ENCODE measurements at places on chromosomes 5 and 9.

GRCh38 chr9:90979138-90979551 lies 177.5 kb downstream of the SYK start:
- DNase-seq, result no peak

GRCh38 chr5:168244838-168245559 lies 46.4 kb upstream of the WWC1 start:
- no peak for DNase-seq

DNA sequence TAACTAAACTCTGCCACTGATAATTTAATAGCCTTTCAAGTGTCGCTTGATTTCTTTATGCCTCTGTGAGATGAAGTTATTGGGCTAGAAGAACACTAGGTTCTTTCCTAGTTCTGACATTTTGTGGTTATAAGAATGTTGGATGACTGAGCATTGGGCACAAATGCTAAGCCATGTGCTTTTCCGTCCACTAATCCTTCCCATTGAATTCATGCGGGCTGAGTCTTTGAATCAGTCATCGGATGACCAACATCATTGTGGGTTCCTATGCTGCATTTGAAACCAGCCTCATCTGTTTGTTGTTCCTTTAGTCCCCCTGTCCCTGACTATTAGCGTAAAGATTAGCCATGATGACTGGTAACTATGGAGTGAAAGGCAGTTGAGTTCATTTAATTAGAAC lies 58.5 kb downstream of the ALDH1A1 start:
- DNase-seq, result no peak

GRCh38 chr5:82881571-82882174 lies 195.5 kb downstream of the TMEM167A start:
- DNase-seq, result no peak

DNA sequence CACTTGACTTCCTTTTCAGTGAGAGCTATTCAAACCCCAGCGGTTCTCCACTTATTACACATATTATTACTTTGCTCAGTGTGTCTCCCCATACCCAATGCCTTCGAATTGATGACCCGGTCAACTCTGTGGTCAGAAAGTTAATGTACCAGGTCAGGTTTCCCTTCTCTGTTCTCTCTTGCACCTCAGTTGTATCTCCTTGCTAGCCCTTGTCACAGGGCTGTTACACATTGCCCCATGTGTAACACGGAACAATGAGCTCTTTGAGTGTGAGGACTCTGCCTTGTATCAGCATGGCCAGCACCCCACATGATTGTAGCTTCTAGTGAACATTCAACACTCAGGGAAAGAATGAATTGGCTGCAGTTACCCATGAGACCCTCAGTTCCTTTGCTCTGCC lies 73.6 kb downstream of the DOCK2 start:
- DNase-seq, result no peak

- DNase-seq, result no peak
These were observed 5.9 kb downstream of the LPCAT1 start for GRCh38 chr5:1517838-1518237.

- DNase-seq, result no peak
These were observed 762.3 kb downstream of the PRELID2 start for GRCh38 chr5:145072889-145073288.

DNA sequence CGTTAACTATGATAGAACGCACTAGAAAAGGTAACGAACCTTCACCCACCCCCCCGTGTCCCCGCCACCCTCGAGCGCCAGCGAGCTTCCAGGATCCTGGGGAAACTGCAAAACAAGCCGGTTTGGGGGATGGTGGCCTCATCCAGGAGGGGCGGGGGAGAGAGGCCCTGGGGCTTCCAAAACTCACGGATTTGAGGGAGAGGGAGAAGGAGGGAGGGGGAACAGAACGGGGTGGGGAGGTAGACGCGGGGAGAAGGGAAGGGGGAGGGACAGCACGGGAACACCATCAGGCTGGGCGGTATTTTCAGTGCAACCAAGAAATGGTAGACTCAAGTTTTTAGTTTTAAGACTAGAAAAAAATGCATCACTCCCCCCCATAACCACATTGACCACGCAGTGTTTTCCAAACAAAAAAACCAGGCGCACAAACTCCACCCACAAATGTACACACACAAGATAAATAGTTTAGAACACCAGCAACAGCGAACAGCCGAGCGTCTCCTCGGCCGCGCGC lies 1.4 kb downstream of the NRARP start:
- DNase-seq, result peak; percentile 84

DNA sequence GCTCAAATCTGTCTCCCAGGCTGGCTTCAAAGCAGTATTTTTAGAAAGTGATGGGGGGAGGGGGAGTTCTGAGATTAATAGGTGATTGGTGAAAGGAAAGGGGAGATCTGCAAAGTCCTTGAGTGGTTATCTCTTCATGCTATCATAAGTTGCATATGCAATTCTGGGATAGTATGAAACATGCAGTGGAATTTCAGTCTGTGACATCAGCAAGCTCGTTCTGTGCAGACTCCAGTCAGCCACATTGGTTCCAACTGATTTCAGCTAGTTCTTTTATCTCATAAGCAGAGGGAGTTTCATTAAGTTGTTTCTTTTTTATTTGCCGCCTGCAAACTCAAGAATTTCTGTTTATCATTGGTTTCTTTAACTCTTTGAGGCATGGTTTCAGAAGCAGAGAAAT lies 180.5 kb upstream of the SH3GL2 start:
- DNase-seq, result no peak

DNA sequence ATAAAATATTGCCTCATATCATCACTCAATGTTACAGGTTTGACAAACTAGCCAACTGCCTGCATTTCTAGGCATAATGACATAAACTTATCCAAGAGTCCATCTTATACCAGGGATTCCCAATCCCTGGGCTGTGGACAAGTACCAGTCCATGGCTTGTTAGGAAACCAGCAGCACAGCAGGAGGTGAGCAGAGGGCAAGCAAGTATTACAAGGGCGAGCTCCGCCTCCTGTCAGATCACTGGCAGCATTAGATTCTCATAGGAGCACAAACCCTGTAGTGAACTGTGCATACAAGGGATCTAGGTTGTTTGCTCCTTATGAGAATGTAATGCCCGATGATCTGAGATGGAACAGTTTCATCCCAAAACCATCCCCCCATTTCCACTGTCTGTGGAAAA lies 144.9 kb downstream of the PRKACG start:
- no peak for DNase-seq

DNA sequence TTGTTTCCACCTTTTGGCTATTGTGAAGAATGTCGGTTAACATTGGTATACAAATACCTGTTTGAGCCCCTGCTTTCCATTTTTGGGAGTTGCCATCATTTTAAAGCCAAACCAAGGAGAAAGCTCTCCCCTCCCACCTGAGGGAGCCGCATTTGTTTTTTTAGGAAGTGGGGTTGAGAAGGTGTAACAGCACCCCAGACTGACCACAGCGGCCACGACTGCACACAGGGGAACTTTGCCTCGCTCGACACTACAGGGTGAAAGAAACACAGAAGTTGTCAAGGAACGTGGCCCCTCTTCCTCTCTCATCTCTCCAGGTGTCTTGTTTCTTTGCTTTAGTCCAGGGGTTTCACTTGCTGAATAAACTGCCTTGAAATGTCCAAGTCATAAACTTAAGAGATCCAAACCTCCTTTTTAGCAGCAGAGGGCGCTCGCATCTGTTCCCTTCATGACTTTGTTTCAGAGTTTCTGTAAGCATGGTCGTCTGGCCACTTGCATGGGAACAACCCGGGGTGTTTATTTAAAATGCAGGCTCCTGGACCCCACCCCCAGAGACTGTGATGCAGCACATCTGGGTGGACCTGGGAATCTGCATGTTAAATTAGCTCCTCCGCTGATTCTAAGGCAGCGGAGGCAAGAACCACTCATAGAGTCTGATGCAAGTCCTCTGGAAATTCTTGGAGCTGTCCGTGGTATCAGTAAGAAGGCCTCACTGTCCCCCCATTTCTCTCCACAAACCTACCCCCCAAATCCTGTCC lies 2.1 kb upstream of the TTLL11 start:
- peak; percentile 33 for DNase-seq

DNA sequence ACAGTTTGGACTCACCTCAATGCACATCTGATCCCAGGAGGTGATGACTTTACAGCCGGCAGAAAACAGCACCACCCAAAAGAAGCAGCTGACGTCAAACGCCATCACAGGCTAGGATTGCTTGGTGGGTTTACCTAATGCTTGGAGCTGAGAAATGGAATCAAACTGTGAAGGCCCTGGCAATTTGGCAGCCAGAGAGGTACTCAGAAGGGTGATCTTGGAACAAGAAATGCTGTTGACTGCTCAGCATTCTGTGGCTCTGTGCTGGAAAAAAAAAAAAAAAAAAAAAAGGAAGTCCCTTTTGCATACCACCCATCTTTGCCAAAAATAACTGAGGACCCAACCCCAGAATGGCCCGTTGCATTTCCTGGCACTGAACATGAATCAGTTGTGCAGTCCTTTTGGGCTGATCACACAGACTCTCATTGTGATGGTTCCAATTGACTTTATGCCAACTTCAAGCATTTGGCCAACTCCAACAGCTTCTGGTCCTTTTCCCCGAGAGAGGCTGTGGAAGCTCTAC lies at the start of gene CD180:
CD180 (minus strand) TSS at position 263 of the 523 bp plus-strand sequence; CDS start at position 105, 158 bp downstream.
- DNase-seq, result no peak

DNA sequence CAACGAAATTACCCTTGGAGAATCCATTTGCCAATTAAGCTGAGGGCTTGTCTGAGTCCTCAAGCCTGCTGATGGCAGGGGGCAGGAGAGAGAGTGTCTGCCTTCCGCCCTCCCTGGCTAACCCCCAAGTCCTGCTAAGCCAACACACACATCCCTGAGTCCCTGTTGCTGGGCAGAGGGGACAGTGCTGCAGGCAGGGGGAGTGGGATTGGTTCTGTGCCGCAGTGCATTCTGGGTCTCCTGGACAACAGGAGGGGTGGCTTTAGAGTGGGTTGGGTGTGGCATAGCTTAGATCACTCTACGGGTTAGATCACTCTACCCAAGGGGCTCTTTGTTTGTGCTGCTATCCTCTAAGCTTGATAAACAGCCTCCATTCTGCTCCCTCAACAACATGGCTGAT lies 427.7 kb downstream of the CDK5RAP2 start:
- no peak for DNase-seq

DNA sequence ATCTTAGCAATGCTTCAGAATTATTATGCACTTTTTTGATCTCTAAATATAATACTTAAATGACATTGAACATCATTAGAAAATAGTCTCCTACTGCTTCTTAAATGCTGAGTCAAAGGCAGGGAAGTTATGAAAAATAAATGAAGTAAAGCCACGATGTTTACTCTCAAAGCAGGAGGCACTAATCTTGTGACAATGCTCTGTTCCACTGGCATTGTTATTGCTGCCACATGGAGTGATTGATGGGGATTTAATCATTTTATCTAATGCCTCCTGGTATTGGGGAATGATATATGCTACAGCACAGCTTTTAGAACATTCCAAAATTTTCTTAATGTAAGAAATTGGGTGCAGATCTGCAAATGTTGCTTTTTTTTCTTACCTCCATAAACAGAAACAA lies 1655.4 kb upstream of the NUDT12 start:
- DNase-seq, result no peak

GRCh38 chr9:36040271-36040925 lies 3.7 kb downstream of the RECK start:
- no peak for DNase-seq

- no peak for DNase-seq
These were observed 166.6 kb upstream of the HCN1 start for GRCh38 chr5:45862763-45863162.

DNA sequence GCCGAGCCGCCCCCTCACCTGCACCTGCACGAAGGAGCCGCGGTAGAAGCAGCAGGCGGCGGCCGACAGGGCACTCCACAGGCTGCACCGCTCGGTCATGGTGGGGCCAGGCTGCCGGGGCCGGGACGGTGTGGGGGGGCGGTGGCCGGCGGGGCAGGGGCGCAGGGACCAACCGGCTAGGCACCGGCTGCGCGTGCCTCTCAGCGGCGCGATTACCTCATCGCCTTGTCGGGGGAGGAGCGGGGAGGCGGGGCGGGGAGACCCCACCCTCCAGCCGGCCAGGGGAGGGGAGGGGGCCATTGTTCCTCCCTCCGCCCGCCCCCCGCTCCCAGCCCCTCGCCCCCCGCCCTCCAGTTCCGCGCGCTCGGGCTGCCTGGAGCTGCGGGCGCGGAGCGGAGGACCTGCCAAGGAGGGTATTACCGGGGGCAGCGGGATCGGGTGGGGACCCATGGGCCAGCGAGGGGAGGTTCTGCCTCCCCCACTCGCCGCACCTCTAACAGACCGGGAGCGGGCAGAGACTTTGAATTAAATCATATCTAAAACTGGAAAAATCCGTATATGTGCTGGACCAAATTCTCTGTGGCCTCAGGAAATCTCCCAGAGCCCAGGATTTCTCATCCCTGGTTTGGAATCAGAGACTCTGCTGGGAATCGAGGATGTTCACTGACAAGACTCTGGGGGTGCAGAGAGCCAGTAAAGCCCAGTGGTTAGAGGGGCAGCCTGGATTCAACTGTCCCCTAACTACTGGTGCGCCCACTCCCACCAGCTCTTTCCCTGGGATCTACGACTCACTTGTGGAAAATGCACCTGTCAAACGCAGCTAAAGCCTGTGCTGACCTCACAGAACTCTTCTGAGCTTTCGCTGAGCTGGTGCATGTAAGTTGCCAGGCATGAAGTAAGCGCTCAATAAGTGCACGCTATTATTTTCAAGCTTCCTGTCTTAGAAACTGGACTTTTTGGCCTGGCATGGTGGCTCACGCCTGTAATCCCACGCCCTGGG lies 20.3 kb upstream of the TOR2A start:
- DNase-seq, result no peak

- no peak for DNase-seq
These were observed at the start of gene LRRTM2 for GRCh38 chr5:138874771-138875551. Gene LRRTM2, minus strand, starts transcription at chr5:138875335. Its CDS starts 424 bp downstream, at chr5:138874911.

GRCh38 chr5:138754699-138755057 lies 1.5 kb downstream of the CTNNA1 start:
- DNase-seq, result no peak

DNA sequence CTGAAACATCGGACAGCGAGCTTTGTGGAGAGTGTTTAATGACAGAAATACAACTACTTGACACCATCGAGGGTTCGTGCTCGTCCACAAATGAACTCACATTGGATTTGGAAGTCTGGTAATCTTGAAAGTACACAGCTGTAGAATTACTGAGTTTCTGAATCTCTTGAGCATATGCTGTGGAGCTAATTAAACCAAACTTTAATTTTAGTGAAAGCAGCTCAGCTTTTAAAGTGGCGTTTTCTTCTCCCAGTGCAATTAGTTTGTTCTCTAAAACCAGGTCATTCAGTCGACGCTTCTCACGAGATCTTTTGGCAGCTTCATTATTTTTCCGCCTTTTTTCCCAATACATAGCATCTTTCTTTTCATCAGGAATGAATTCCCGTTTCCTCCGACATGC lies 13.5 kb downstream of the NFIL3 start:
- no peak for DNase-seq

All from HuH-7.5 (cell line).